ENCODE measurements at places on chromosomes 7 and 10.

- no peak for DNase-seq
These were observed 1151.0 kb upstream of the PHF14 start for GRCh38 chr7:9822458-9823290.

DNA sequence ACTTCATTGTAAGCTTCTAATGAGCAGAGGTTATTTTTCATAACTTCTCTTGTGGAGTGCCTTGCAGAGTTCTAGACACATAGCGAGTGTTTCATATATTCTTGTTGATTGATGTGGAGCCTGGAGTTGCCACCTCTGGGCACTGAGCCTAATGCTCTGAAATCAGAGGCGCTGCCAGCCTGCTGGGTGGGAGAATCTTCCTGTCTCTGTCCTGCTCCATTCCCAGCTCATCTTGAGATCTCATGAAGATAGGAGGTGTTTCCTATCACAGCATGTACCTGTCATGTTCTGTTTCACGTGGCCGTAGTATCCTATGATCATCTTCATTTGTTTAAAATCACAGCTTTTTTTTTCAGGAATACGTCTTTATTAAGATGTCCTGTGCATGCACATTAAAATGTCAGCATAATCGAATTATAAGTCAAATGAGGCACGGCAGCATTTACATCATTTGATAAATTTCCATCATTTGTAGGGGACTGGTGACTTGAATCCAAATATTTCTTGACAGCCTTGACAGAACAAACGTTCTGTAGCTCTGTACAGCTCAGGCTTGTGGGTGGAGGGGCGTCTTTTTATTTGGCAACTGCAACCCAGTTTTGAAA is 393.0 kb downstream of the PHTF2 start:
- no peak for DNase-seq

- peak; percentile 98 for DNase-seq
These were observed 241.5 kb upstream of the IGFBP3 start for GRCh38 chr7:46162609-46163008.

DNA sequence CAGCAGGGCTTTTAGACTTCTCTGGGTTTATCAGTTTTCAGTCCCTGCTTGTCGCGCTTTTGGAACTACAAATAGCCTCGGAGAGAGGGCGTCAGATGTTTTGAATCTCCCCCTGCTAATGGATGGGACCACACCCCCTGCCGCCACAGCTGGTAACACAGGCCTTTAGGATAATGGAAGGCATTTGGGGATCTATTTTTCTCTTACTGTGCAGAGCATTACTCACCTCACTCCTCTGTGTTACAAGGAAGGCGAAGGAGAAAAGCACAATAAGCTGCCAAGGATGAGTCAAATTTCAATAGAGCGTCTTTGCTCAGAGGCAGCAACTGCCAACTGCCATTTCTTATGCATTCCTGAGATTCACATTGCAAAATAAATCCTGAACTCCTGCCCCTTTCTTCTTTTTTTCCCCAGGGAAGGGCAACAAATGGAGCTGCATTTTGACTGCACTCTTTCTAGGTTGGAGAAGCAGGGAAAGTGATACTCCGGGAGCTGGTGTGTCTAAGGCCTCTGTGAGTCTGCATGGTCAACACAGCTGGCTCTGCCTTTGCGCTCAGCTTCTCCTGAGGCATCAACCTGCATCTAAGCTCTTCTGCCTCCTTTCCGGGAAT is 31.5 kb upstream of the SMNDC1 start:
- peak; percentile 92 for DNase-seq

DNA sequence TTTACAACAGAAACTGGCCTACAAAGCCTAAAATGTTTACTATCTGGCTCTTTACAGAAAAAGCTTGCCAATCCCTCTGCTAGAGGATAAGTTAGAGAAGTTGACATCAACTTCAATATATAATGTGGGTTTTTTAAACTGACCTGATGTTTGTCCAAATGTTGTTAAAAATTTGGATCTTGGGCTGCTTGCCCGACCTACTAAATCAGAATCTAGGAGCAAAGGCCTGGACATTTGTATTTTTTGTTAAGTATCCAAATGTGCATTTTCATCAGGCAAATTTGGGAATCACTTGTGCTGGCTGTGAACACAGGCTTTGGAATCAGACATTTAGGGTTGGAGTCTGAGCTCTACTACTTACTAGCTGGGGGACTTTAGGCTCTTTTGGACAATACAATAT is 252.7 kb upstream of the CSTF2T start:
- no peak for DNase-seq

GRCh38 chr10:78332012-78332411 is 298.3 kb downstream of the RPS24 start:
- no peak for DNase-seq

DNA sequence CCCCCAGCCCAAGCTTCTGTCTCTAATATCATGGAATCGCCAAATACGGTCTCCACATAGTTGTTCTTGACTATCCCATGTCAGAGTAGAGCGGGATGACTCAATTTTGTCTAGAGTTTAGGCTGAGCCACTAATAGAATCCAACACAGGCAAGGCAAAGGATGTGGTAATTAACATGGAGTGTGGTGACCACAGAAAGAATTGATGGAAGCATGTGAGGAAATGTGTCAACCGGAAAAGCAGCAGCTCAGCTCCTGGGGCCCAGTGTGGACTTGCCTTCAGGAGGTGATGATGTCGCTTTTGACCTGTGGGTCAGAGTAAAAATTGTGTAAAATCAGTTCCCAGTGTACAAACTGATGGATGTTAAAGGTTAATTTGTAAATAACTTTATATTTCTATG is 139.3 kb upstream of the KLF6 start:
- peak; percentile 76 for DNase-seq

- DNase-seq = no peak
These were observed 6.3 kb downstream of the PSD start for GRCh38 chr10:102412293-102412692.

DNA sequence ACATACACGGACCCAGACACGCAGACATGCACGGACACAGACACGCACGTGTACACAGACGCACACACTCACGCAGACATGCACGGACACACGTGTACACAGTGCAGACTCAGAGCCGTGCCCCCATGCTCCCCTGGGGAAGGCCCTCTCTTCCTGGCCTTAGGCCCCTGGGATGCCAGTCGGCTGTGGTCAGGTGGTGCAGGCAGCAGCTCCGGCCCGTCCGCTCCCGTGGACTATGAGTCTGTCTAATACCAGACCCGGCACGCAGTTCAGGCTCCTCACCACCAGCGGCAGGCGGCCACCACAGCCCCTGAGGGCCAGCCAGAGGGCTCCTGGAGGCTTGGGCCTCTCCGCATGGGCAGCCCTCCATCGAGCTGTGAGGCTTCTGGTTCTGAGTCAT is 52.0 kb upstream of the NKX6-2 start:
- DNase-seq = no peak

- DNase-seq = no peak
These were observed 200.3 kb downstream of the LSM5 start for GRCh38 chr7:32289651-32290414.

DNA sequence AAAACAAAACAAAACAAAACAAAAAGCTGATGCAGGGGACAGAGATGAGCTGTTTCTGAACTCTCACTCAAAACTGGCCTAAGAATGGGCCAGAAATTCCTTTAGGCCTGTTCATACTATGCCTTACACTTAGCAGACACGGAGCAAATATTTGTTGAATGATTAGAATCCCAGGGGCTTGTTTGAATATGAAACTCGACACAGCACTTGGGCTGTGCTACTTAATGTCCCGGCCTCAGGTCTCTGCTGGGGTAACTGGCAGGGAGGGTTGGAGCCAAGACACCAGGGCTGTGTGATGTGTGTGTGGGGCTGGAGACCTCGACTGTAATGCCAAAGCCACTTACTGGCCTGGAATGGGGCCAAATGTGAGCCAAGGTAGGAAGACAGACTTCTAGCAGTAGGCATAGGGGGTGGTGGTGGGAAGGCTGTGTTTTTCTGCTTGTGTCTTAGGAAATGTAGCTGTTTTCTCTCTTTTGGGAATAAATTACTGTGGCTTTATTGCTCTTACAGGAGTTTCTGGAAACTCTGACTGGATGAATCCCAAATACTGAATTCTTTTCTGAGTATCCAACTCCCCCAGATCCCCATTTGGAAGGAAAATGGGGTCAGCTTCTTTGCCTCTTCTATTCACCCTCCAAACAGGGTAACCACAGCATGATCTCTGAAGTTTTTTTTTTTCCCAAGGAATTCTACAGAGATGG is 66.7 kb downstream of the EMX2 start:
- DNase-seq = no peak

- peak; percentile 67 for DNase-seq
These were observed 58.4 kb downstream of the MGMT start for GRCh38 chr10:129525401-129525801.

DNA sequence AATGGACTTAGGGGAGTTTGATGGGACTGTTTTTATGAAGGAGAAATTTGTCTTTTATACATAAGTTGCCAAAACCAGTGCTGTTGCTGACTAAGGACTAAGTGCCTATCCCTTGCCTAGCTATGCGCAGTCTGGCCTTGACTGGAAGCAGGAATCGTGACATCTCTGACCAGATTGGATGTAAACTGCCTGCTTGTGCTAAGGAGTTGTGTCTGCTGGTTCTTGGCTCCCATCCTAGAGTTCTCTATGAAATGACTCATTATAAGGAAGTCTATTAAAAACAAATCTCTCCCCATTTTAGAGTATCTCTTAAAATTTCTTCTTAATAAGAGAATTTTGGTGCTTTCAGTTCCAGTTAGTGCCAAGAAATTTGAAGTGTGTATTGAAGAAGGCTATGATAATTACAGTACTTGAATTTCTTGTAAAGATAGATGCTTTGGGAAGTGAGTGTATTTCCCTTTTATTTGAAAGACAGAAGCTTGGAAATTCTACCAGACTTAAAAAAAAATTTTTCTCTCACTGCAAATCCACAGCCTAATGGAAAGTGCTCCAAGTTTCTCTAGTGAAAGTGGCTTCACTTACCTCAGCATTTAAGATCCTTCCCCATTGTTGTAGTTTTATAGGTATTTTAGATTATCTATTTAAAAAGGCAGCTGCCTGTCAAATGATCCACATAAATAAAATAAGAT is 77.6 kb downstream of the BICC1 start:
- peak; percentile 70 for DNase-seq

- DNase-seq = no peak
These were observed 4.2 kb downstream of the SMARCD3 start for GRCh38 chr7:151244196-151244840.

GRCh38 chr10:43898592-43898991 is 249.9 kb upstream of the ZNF32 start:
- DNase-seq = no peak

- DNase-seq = no peak
These were observed 265.0 kb upstream of the NPSR1 start for GRCh38 chr7:34392972-34393371.

GRCh38 chr10:93464776-93465388 is 17.3 kb downstream of the MYOF start:
- DNase-seq = no peak

GRCh38 chr10:113704637-113705343 is 25.1 kb downstream of the CASP7 start:
- DNase-seq = no peak

GRCh38 chr10:91672021-91672608 is 39.2 kb upstream of the PPP1R3C start:
- peak; percentile 87 for DNase-seq

DNA sequence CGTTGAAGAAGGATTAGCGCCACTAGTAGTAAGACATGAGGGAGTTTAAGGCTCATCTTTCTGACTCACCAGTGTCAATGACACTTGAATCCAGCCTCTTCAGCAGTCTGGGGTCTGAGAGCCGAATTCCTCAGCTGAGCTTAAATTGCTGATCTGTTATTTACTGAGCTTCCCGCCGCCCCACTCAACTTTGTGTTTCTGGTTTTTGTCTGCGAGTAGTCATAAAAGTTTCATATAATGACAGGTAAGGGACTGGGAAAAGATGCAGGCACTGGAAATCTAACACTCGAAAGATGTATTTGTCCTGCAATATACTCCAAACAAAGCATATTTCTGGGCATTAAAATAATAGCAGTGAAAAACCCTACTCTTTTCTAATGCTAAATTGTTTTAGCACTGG is 51.2 kb upstream of the RELN start:
- DNase-seq = no peak
